ENCODE measurements at places on chromosomes 7 and 10.

- no peak overlapping the region for H3K27ac ChIP-seq
- H3K27me3 ChIP-seq = peaks cover 5% of the 10 kb centered on the region
- H3K36me3 ChIP-seq = no peaks in the 10 kb centered on the region
- no peak overlapping the region for H3K4me3 ChIP-seq
- H3K4me1 ChIP-seq = no peaks in the 10 kb centered on the region
Observed at GRCh38 chr7:132350741-132351140, 225.5 kb downstream of the PLXNA4 start.

DNA sequence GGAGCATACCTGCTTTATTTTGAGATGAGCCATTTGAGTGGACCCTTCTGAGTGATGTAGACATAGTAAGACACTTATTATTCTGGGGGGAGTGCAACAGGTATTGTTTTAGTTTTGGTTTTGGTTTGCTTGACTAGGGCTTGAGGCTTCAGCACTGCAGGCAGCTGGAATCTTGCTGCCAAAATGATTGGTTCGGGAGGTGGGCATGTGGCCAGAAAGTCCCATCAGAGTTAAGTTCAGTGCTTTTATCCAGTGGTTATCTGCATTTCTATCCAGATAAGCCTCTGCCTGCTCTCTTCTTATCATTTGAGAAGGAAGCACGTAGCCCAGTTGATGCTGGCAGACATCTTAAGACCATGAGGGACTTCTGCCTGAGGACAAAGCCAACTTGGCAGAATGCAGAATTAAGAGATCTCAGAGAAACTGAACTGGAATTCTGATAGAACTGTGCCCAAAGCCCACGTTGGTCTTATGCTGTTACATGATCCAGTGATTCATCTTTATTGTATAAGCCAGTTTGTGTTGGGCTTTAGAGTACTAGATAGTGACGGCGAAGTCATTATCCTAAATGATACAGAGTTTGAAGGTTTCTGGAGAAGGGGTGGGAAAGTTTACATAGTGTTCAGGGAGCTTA is 9.6 kb upstream of the JAZF1 start:
- H3K27ac ChIP-seq = no peak overlapping the region
- H3K27me3 ChIP-seq = no peaks in the 10 kb centered on the region
- no peaks in the 10 kb centered on the region for H3K4me1 ChIP-seq
- H3K4me3 ChIP-seq = no peak overlapping the region

GRCh38 chr10:77566236-77566635 is 71.4 kb downstream of the KCNMA1 start:
- no peaks in the 10 kb centered on the region for H3K4me1 ChIP-seq
- DNase-seq = no peak
- H3K27me3 ChIP-seq = peaks cover 4% of the 10 kb centered on the region
- no peaks in the 10 kb centered on the region for H3K36me3 ChIP-seq
- no peak overlapping the region for H3K27ac ChIP-seq
- H3K4me3 ChIP-seq = no peak overlapping the region

- H3K27me3 ChIP-seq = no peaks in the 10 kb centered on the region
- H3K27ac ChIP-seq = no peak overlapping the region
- H3K4me3 ChIP-seq = no peak overlapping the region
- no peaks in the 10 kb centered on the region for H3K4me1 ChIP-seq
- no peak for DNase-seq
Observed at GRCh38 chr7:158384746-158385145, 202.9 kb downstream of the PTPRN2 start.

GRCh38 chr7:5408777-5409176 is 14.9 kb downstream of the TNRC18 start:
- peaks cover 15% of the 10 kb centered on the region for H3K4me1 ChIP-seq
- DNase-seq = no peak
- peaks cover 12% of the 10 kb centered on the region for H3K36me3 ChIP-seq
- peak overlapping the region; percentile 2 for H3K27ac ChIP-seq
- no peaks in the 10 kb centered on the region for H3K27me3 ChIP-seq

GRCh38 chr7:155793720-155794119 is 18.5 kb downstream of the SHH start:
- H3K27me3 ChIP-seq = peaks cover 15% of the 10 kb centered on the region
- H3K36me3 ChIP-seq = no peaks in the 10 kb centered on the region
- H3K4me3 ChIP-seq = no peak overlapping the region
- H3K4me1 ChIP-seq = no peaks in the 10 kb centered on the region
- no peak for DNase-seq
- H3K27ac ChIP-seq = no peak overlapping the region

DNA sequence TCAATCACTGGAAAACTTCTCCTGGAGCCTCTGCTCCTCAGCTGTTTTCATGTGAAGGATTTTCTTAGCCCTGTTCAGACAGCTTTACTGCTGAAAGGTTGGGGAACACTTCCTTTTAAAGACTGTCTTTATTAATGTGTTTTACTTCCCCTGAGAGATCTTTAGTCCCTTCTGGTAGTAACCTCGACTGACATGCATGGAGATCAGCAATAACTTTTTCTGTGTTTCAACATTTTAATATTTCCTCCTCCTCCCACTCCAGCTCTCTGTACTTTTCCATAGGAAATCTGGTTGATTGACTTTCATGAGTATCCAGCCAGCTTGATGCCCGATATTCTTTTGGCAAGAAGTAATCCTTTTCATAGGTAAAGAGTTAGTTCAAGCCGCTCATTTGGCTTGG is 62.7 kb upstream of the STRIP2 start:
- H3K27me3 ChIP-seq = no peaks in the 10 kb centered on the region
- no peak for DNase-seq
- no peaks in the 10 kb centered on the region for H3K36me3 ChIP-seq
- H3K27ac ChIP-seq = no peak overlapping the region

DNA sequence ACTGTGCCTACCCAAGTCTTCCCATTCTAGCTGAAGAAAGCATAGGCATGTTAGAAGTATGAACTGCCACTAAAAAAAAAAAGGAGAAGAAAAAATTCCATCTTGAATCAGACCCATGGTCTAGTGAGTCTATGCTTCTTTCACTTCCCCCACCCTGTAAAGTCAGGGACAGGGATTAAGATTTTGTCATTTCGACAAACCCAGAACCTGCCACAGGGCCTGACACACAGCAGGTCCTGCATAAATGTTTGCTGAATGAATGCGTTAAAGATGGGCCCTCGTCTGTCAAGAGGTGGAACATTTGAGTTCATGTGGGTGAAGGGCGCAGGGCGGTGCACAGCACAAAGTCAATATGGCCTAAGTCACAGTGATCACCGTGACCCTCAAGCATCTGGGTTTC is 4.9 kb downstream of the HIPK2 start:
- no peak for DNase-seq
- no peaks in the 10 kb centered on the region for H3K36me3 ChIP-seq
- H3K27me3 ChIP-seq = no peaks in the 10 kb centered on the region
- no peak overlapping the region for H3K27ac ChIP-seq
- H3K4me1 ChIP-seq = peaks cover 49% of the 10 kb centered on the region
- H3K4me3 ChIP-seq = no peak overlapping the region

- no peaks in the 10 kb centered on the region for H3K4me1 ChIP-seq
- H3K4me3 ChIP-seq = no peak overlapping the region
- no peaks in the 10 kb centered on the region for H3K36me3 ChIP-seq
- no peak overlapping the region for H3K27ac ChIP-seq
- no peak for DNase-seq
Observed at GRCh38 chr7:146635205-146636032, 518.8 kb downstream of the CNTNAP2 start.

DNA sequence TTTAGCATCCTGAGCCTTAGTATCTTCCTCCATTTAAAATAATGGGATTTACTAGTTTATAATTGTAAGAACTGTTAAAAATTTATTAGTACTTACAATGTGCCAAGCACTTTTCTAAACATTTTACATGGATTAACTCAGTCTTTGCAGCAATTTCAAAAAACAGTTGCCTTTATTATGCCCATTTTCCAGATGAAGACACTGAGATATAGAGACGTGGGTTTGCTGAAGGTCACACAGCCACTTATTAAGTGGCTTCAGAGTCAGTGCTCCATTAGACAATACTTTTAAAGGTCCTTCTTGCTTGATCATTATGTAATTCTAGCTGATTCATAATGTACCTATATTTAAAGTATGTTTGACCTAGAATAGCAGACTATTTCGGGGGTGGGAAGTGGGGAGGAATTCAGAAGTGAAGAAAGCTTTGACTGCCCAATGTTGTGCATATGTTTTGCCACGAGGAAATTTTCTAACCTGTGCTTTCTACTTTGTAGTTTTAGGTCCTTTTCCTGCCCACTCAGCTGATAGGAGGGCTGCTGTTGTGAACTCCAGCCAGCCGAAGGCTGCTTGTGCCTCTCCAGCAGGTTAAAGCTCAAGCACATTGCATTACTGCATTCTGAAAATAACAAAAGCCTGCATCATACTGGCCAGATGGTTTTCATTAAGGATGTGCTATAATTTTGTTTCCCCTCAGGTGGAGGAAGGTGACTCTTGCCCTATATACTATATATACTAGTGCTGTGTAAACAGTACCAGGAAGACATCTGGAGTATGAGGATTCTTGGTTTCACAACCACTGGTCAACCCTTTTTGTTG is 4.3 kb downstream of the PLEKHA8 start:
- H3K27me3 ChIP-seq = no peaks in the 10 kb centered on the region
- no peak overlapping the region for H3K4me3 ChIP-seq
- no peak overlapping the region for H3K27ac ChIP-seq
- peaks cover 22% of the 10 kb centered on the region for H3K4me1 ChIP-seq

DNA sequence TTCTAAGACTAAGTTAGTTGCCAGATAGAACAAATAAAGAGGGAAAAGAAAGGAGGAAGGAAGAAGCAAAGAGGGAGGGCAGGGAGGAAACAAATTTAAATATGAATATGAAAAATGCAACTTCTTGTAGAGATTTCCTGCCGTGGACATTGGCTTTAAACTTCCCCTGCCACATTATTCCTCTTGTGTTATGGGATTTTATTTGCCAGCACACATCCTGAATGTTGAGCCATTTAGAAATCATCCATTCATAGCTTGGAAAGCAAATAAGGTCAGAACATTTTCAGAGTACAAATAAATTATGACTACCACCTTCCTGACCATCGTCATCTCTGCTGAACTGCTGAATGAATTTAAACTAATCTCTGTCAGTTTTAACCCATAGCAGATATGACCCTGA is 911.9 kb upstream of the LRRN3 start:
- no peaks in the 10 kb centered on the region for H3K27me3 ChIP-seq
- H3K4me3 ChIP-seq = no peak overlapping the region
- no peak for DNase-seq
- no peaks in the 10 kb centered on the region for H3K4me1 ChIP-seq

DNA sequence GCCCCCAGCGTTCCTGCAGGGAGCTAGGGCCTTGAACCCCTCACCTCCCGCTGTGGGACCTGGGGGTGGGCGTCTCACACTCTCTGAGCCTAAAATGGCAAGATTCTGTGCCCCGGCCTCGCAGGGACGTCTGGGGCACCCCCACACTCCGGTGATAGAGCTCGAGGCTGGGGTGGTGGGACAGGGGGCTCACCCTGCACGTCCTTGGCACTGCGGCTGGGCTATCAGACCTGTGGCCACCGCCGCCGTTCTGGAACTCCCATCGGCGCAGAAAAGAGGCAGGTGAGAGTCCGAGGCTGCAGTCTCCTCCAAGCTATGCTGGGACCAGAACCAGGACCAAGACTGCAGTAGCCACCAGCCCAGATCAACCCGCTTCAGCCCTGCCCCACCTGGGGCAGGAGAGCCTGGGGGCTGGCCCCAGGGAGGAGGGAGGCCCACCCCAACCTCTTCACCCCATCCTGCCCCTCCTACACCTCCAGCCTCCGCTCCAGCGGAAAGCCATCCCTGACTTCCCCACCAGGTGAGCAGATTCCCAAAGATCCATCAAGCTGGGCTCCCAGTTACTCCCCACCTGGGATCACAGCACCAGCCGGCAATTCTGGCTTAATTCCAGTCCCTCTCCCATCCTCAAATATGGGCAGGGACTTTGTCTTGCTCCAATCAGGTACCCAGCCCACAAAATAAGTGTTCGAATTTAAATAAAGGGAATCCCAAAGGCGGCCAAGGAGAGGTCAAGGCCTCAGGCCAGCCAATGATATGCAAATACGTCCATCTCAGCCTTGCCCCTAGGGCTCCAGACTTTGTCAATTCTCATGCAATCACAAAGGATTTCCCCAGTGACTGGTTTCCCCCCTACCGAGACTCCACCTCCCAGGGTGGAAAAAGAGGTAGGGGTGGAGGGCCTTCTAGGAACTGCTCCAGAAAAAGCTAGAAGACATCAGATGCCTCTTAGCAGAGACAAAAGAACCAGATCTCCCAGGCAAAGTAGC is 16.4 kb downstream of the TNRC18 start:
- no peak overlapping the region for H3K27ac ChIP-seq
- no peaks in the 10 kb centered on the region for H3K27me3 ChIP-seq
- peaks cover 18% of the 10 kb centered on the region for H3K4me1 ChIP-seq
- no peak for DNase-seq
- no peaks in the 10 kb centered on the region for H3K36me3 ChIP-seq
- no peak overlapping the region for H3K4me3 ChIP-seq

- no peak overlapping the region for H3K4me3 ChIP-seq
- H3K36me3 ChIP-seq = no peaks in the 10 kb centered on the region
- no peaks in the 10 kb centered on the region for H3K27me3 ChIP-seq
- no peak for DNase-seq
Observed at GRCh38 chr10:124564881-124565280, 103.3 kb downstream of the LHPP start.

DNA sequence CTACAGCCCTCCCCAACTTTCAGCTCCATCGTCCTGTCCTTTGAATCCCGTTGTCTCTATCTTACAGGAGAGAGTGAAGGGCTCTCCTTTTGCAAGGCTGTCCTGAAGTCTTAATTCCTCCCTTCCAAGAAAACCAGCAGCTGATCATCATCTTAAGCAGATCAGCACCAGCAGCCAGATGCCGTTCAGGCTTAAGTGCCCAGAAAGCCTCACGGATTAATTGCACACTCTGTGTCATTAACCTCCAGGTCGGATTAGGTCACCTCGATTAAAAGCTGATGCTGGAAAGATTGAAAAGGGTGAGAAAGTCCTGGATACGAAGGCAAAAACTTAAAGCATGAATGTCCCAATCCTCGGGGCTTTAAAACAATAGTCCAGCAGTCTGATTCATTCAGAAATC is 24.8 kb upstream of the ADARB2 start:
- H3K27ac ChIP-seq = no peak overlapping the region
- no peak for DNase-seq
- no peaks in the 10 kb centered on the region for H3K4me1 ChIP-seq
- no peaks in the 10 kb centered on the region for H3K36me3 ChIP-seq
- H3K27me3 ChIP-seq = no peaks in the 10 kb centered on the region
- no peak overlapping the region for H3K4me3 ChIP-seq

- H3K4me1 ChIP-seq = peaks cover 9% of the 10 kb centered on the region
- DNase-seq = no peak
- no peaks in the 10 kb centered on the region for H3K36me3 ChIP-seq
- H3K27ac ChIP-seq = no peak overlapping the region
Observed at GRCh38 chr7:151440799-151441445, 981 bp upstream of the CRYGN start.

- no peak overlapping the region for H3K4me3 ChIP-seq
- DNase-seq = peak; percentile 11
- no peak overlapping the region for H3K27ac ChIP-seq
- H3K36me3 ChIP-seq = no peaks in the 10 kb centered on the region
Observed at GRCh38 chr10:132545659-132546367, 8.2 kb downstream of the INPP5A start.

- no peaks in the 10 kb centered on the region for H3K27me3 ChIP-seq
- no peaks in the 10 kb centered on the region for H3K36me3 ChIP-seq
- H3K4me1 ChIP-seq = peaks cover 9% of the 10 kb centered on the region
- no peak for DNase-seq
Observed at GRCh38 chr10:14549496-14549895, 218.8 kb upstream of the FRMD4A start.
